ENCODE measurements at places on chromosomes 12 and 14.

DNA sequence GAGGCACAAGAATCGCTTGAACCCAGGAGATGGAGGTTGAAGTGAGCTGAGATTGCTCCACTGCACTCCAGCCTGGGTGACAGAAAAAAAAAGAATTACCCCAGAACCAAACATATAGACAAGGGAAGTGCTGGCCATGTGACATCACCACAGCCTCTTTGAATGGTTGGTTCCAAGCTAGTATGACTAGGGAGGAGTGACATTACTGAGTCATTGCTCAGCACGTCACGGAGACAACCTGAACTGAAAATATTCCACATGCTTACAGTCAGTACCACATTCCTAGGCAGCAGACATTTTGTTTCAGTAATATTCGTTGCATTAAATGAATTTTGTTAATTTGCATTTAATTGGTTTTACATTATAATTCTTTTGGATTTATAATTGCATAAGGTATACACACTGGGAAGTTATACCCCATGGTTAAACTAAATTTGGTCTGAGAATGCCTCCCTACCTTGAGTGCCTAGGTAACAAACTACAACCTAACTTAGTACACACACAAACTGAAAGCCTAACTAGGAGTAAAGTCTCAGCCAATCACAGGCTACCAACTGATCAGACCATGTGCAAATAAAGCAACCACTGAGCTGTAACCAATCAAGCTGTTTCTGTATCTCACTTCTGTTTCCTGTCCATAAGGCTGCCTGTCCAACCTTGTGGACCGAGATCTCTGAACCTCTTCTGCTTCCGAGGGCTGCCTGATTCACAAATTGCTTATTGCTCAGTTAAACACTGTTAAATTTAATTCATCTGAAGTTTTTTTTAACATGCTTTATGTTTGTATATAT, 164.4 kb downstream of the CAND1 start:
- DNase-seq: peak; percentile 78

- no peak for DNase-seq
Measured at GRCh38 chr14:100102156-100102785, 37.0 kb downstream of the EVL start.

- DNase-seq: peak; percentile 81
Measured at GRCh38 chr12:88185988-88186387, 43.9 kb downstream of the TMTC3 start.

- no peak for DNase-seq
Measured at GRCh38 chr14:59265808-59266207, 77.3 kb downstream of the DAAM1 start.

- peak; percentile 3 for DNase-seq
Measured at GRCh38 chr12:96473394-96474093, 15.8 kb upstream of the CFAP54 start.

DNA sequence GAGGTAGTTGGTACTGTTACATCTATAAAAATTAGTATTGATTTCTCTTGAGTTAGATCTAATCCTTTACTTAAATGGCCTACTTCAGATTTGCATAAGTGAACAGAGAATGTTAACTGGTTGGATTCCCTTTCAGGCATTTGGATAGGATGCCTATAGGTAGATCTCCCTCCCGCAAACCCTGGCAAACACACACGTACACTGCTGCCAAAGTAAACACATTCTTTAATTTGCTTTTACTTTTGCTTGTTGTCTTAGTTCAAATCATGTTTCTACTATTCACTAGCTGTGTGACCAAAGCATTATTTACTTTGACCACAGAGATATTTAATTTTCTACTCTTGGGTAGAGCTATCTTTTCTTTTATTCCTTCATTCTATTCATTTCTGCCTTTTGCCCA, 936.1 kb upstream of the FBXO33 start:
- no peak for DNase-seq
